NCI-H446 treated with DMSO at 0.1 percent for 48 hours (cell line): ENCODE measurements at places on chromosomes 7 and 10.

DNA sequence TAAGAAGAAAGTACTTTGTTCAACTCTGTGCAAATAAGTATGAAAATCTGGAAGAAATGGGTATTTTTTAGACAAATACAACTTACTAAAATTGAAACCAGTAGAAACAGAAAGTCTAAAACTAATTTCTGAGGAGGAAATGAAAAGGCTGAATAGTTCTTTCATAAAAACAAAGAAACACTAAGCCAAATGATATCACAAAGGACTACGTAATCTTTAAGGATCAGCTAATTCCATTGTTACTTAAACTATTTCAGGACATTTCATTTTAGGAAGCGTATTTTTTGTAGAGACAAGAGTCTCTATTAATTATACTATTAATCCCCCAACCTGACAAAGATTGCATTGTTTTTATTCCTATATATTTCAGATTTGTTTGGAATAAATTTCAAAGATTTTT is 11.2 kb upstream of the CCSER2 start:
- DNase-seq, result no peak

GRCh38 chr7:137287651-137288258 is 55.8 kb downstream of the PTN start:
- DNase-seq, result no peak

DNA sequence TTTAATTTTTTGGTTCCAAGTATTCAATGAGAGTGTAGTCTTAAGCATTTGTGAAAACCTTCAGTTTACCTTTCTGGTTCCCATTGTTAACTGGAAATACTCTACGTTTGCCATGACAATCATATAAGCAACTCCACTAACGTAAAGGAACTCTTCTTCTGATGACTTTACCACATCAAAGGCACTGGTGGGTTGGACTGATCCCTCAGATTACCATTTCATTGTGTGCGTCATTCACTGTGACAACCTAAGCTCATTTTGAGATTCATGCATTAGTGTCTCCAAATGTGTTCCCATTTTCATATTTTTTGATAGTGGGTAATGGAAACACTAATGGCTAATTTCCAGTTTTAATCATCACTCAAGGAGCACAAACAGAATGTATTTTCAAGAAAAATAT is 119.9 kb upstream of the COL1A2 start:
- no peak for DNase-seq

GRCh38 chr10:3426190-3426845 is 253.7 kb upstream of the PITRM1 start:
- no peak for DNase-seq

GRCh38 chr7:25675789-25676474 is 447.6 kb upstream of the NPVF start:
- DNase-seq, result no peak

DNA sequence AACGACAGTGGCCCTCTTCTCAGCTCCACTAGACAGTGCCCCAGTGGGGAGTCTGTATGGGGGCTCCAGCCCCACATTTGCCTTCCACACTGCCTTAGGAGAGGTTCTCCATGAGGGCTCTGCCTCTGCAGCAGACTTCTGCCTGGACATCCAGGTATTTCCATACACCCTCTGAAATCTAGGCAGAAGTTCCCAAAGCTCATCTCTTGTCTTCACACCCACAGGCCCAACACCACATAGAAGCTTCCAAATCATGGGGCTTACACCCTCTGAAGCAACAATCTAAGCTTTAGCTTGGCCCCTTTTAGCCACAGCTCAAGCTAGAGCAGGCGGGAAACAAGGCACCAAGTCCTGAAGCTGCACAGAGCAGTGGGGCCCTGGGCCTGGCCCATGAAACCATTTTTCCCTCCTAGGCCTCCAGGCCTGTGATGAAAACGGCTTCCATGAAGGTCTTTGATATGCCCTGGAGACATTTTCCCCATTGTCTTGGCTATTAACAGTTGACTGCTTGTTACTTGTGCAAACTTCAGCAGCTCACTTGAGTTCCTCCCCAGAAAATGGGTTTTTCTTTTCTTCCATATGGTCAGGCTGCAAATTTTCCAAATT is 89.2 kb downstream of the KBTBD2 start:
- DNase-seq, result no peak

DNA sequence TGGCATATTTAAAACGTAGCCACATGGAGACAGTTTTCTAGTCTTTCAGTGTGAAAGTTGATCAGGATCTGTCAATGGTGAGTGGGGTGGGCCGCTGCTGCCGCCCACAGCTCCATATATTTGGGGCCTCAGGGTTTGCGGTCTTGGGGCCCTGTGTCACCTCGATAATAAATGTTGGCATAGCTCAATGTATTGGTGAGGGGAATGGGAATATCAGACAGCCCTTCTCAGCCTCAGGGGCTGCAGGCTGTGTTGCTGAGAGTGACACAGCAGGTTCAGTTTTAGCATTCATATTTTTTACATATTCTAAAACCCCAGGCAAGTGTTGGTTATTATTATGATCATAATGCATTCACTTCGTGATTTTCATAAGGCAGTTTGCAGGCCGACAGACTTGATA is 5.3 kb downstream of the CDH23 start:
- DNase-seq, result no peak

DNA sequence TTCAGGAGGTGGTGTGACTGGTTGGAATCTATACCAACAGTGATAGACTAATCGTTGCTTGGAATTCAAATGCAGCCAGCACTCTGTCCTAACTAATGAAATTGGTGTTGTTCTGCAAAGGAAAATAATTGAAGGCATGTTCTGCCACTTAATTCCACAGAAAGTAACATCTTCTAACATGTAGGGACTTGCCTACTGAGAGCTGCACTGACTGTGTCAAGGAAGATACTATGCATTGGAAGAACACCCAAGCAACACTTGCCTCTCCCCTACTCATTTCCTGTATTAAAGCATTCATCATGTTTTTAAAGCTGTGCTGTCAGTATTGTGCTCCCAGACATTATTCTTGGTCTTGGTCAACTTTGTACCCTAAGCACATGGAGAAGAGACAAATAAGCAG is 2.7 kb upstream of the CYP3A7 start:
- no peak for DNase-seq

GRCh38 chr7:72335561-72336381 is 76.4 kb downstream of the CALN1 start:
- DNase-seq, result no peak

- DNase-seq, result no peak
These were observed 91.2 kb upstream of the KCNIP2 start for GRCh38 chr10:101934686-101935305.

DNA sequence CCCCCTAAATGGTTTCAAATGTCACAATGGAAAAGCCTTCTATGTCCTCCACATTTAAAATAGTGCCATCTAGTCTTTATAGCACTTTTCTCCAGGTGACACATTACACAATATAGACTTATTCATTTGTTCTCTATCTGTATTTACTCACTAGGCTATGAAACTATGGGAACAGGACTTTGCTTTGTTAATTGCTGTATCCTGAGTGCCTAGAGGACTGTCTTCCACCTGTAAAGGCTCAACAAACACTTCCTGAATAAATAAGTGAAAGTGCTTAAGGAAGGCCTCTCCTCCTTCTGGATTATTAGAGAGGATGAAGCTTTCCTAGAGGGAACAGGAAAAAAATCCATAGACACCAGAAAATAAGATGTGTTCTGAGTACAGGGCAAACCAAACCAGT is 397.6 kb upstream of the LRRN3 start:
- no peak for DNase-seq

- no peak for DNase-seq
These were observed 762.0 kb upstream of the IGFBP3 start for GRCh38 chr7:46682836-46683624.

- no peak for DNase-seq
These were observed 28.1 kb downstream of the KCNH2 start for GRCh38 chr7:150949971-150950491.

DNA sequence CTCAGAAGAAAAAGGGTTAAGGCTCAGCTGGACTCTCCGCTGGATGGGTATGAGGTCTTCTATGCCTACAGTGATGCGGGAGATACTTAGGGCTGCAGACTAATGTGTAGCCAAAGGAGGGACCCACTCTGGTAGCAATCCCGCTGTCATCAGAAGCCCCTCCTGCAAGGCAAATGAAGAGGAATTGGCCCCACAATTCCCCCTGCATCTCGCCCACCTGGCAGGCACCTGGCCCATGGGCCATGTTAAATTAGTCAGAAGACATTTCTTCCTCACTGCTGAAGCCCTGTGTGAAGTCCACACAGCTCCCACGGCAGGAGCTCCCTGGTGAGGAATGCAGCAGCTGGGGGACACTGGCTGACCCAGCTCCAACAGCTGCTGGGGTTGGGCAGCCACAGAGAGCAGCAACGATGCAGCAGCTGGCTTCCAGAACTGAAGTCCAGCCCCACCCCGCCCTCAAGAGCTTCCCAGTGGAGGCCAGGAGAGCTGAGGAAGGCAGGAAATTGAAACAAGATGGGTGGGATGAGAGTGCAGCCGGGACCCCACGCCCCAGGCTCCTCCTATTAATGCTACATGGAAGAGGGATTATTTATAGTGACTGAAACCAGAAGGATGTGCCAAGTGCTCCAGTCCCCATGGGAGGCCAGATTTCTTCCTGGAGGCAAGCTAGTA is 5.5 kb downstream of the VSTM4 start:
- no peak for DNase-seq

DNA sequence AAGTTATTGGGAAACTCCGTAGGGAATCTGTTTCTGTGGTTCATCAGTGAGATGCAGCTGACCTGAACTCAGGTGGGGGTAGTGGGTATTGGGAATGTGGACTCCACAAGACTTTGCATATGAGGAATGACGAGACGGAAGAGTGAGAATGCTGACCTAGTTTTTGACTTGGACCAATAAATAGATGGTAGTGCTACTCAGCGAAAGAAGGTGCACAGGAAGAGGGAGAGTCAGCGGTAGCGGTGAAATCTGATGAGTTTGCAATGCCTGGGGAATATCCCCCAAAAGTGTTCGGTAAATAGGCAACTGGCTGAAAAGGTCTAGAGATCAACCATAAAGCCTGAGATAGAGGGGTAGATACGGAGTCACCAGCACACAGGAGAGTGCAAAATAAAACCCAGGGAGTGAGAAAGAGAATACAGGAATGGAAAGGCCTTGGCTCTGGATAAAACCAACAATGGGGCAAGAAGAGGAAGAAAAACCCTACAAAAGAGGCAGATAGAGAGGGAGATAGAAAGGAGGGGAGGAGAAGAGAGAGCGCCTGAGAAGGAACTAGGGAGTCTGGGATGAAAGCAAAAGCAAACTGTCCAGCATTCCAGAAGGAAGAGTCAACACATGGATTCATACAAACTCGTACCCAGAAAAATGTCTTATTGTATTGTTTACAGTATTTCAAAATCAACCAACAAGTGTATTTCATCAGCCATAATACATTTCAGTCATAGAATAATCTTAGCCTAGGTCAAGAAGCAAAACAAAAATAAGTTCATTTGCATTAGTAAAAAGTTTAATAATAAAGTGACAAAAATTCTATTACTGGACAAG is 5.4 kb downstream of the ARHGAP21 start:
- no peak for DNase-seq

GRCh38 chr7:141444961-141445360 is 106.2 kb upstream of the AGK start:
- DNase-seq, result no peak

DNA sequence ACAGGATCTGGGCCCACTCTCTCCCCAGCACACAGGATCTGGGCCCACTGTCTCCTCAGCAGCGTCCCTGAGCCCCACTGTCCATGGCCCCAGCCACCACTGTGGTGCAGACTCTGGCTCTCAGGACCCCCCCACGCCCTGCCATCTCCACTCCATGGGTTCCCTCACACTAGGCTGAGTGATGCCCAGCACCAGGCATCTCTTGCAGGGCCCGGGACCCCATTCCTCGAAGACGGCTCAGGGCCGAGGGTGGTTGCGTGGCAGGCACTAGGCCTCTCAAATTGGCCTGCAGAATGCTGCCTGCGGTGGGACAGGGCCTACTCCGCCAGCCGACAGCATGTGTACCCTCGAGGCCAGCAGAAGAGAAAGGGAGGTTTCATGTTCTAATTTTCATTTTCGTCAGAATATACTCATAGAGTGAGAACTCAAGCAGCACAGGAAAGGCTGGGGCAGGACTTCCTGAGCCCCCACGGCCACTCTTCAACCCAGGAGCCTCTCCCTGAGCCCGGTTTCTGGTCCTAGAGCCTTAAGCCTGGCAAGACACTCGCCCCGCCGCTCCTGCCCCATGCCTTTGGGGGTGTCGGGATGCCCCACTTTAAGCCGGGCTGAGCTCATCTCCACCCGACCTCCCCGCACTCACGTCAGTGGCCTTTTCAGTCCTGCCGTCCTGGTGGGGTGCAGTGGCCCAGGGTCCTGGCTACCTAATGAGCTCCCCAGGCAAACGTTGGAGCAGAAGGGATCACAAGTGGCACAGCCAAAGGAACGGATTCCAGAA is 44.0 kb downstream of the PWWP2B start:
- no peak for DNase-seq

DNA sequence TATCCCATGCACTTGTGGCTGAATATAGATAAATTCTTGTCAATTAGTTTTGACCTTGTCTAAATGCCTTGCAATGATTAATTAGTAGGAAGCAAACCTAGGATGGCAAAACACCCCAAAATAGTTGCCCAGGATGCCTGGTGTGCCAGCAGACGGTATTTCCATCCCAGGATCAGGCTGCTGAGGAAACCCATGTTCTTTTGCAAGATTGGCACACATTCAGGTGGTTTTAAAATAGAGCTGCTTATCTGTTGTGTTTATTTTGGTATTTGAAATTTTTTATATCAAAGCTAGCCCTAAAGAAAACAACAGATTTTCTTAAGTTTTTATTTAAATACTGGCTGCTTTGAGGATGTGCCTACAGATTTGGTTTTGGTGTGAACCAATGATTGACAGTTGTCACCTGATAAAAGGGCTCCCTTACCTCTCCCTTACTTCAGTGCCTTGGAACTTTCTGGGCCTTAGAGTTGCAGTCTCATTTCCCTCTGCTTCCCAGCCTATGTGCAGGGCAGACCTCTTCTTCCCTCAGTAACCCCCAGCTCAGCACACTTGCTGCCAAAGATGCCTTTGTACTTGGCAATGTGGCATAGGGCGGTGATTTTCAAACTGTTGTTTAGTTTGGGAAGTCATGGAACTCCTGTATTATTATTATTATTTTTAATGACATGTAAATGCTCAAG is 54.0 kb downstream of the CCNY start:
- no peak for DNase-seq

DNA sequence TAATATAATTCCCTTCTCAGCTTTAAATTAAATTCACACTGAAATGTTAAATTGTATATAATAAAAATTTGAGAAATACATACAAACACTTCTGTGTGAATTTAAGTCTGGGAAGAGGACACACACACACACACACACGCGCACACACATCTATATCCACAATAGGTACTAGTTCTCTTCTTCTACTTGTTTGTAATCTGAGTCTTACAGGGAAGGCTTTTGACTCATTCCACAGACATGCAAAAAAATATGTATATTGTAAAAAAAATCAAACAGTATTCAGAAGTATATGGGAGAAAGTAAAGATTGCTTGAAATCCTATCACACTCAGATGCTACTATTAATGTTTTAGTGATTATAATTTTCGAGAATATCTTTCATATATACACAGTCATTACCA is 276.2 kb downstream of the MDFIC start:
- no peak for DNase-seq
